ENCODE measurements at places on chromosomes 2 and 18. TPM values are rescaled to one million over a fixed set of nuclear protein-coding genes. Genes with fewer than 3 reads are reported as not detected.

ABCG5 gene
- not detected for total RNA-seq

GRCh38 chr18:74331404-74331803, 15.8 kb downstream of the C18orf63 start:
- no peak for DNase-seq

DNA sequence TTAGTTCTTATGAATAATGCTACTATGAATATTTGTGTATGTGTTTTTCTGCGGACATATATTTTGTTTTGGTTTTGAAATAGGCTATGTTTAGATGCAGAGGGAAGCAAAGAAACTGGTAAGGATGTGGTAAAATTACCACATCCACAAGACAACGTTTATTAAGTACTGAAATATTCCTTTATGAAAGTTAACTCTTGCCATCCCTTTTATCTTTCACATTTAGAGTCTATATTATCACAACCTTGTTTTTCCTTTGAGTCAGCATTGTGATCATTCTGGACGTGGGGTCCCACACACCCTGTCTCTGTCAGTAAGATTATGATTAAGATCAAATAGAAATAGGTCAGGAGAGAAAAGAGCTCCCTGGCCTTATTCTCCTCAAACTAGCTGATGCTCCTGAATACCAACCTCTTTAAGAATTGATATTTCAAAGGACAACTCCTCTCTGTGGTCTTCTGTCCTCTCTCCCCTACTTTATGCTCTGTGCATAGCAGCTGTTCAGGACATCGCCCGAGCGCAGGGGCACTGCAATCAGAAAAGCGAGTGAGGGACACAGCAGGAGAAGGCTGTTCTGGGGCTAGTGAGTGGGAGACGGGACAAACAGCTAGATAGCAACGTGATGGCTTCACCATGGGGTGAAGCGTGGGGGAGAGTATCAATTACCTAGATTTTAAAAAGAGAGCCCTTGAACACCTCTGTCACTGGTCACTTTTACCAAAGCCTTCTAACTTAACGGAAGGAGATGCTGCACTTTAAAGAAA, 12.2 kb downstream of the METAP1D start:
- no peak for DNase-seq

DNA sequence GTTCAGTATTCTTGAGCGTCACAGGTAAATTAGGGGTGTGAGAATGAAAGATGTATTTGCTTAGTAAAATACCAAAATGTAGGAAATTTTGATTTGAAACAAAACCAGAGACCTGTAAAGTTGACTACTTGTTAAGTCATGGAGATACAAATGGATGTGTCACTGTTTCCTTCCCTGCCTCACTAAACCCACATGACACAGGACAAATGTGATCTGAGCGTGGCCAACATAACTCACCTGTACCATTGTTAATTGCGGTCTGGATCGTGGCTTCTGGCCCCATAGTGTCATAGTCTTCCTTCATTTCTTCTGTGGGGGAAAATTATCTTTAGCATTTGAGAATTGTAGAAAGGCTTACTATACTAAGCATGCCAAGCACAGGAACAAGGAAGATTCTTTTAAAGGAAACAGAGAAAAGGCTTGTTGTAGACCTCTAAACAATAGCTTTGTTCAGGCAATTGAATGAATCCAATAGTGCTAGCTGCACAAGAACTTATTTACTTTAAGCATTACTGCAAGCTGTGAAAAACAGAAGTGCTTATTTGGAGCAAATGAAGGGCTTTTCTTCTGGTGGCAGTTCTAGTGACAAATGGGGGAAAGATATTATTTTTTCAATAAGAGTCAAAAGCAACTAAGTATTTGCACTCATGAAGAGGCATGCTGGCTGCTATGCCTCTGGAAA, 95.2 kb downstream of the ZEB2 start:
- DNase-seq: peak; percentile 21

- DNase-seq: no peak
Observed at GRCh38 chr2:162711832-162712540, 126.6 kb downstream of the KCNH7 start.

GRCh38 chr2:25174192-25174861, 5.9 kb upstream of the POMC start:
- no peak for DNase-seq

DNA sequence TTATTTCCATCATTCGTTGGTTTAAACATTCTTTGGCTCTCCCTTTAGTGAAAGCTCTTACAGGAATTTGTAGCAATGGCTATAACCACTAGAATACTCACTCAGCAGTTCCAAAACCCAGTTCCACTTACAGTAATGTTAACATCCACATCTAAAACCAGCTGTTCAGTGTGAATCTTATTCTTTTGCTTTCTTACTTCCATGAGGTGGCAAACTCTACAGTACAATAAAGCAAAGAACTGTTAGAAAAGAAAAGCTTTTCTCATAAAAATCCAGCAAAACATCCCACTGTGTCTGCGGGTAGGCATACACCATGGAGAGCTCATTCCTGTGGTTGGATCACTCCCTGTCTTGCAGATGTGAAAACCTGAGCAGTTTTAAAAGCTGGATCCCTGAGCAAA, 147.1 kb downstream of the ARHGAP28 start:
- DNase-seq: no peak

DNA sequence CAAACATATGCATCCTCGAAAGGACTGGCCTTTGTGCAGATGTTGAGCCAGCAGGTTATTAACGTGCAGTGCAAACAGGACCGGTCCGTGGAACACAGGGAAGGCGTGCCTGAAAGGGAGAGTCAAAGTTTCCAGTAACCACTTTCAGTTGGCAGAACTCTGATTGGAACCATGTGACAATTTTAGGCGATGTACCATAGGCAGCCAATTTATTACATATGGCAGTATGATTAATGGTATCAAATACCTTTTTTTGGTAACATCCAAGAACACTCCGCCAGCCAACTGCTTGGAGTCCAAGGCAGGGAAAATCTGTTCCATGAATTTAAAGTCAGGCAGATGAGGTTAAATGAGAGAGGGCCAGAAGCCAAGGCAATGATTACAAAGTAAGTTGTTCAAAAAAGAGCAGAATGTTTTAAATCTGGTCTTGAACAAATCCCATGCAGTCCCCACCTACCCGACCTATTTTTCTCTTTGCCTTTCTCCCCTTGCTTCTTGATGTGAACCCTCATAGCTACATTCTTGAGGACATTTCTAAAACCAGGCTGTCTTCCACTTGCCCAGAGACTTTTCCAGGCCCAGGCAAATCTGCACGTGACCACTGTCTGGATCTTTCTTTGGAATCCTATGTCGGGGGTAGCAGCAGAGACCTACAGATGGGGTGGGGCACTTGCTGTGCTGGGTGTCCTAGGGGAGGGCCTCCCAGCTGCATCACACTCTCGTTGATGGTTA, 351.7 kb downstream of the HRH4 start:
- no peak for DNase-seq

GRCh38 chr2:162011706-162012564, 62.1 kb downstream of the DPP4 start:
- no peak for DNase-seq

DNA sequence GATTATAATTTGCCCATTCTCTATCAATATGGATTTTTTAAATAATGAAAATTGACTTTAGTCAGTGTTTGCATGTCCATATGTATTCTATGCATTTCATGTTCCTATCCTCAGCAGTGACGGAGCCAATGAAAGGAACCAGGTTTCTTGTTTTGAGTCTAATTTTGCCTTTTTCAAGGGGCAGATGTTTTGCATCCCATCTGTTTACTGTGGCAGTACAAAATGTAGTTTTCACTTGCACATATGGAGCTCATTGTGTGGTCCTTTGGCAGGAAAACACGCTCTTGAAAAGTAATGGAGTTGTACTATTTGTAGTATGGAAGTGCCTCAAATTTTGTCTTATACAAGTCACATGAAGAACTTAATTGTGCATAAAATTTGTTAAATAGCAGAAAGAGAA, 127.8 kb downstream of the AGPS start:
- DNase-seq: no peak
